ENCODE measurements at places on chromosomes 6 and 20. TPM values are rescaled to one million over a fixed set of nuclear protein-coding genes. Genes with fewer than 3 reads are reported as not detected.

DNA sequence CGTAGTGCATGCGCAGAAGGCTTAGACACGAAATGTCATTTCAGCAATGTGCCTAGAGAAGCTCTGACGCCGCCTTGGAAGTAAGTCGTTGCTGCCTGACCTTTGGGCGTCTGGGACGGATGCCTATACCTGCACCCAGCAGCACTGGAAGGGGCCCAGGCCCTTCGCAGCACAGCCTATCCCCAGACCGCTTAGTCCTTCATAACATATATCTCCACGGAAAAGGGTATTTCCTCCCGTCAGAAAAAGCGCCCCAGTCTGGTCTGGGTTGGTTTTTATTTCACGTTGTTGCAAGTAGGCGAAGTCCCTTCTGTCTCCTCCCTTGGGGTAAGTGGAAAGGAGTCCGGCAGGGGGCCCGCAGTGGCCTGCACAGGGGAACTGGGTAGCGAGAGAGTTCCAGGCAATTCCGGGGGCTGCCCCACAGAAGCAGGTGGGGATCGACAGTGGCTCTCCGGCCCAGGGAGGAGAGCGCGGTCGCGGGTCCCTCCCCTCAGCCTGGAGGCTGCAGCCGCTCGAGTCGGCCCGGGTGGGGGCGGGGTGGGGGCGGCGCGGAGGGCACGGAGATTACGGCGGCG lies 559 bp upstream of the EYA4 start:
- no peak overlapping the region for H3K4me3 ChIP-seq
- DNase-seq: peak; percentile 56
- H3K4me1 ChIP-seq: peaks cover 3% of the 10 kb centered on the region
- H3K27ac ChIP-seq: no peak overlapping the region
- peaks cover 57% of the 10 kb centered on the region for H3K27me3 ChIP-seq

DNA sequence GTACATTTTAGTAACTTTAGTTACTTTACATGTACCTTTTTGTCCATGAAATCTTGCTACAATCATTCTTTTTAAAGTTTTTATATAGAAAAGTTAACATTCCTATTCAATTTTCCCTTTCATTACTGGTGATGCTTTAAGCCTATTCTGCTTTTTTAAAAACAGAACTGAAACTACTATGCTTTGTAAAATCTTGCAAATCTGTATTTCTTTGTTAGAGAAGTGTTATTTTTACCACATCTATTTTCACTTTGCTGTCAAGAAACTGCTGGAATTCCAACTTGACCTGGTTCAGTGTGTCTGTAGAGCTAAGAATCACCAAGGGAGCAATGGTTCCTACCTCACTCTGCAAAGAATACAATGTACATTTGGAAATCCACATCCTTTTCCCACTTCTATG lies 21.8 kb upstream of the SAMD5 start:
- H3K36me3 ChIP-seq: no peaks in the 10 kb centered on the region
- no peaks in the 10 kb centered on the region for H3K4me1 ChIP-seq
- no peak overlapping the region for H3K27ac ChIP-seq
- H3K27me3 ChIP-seq: no peaks in the 10 kb centered on the region

DNA sequence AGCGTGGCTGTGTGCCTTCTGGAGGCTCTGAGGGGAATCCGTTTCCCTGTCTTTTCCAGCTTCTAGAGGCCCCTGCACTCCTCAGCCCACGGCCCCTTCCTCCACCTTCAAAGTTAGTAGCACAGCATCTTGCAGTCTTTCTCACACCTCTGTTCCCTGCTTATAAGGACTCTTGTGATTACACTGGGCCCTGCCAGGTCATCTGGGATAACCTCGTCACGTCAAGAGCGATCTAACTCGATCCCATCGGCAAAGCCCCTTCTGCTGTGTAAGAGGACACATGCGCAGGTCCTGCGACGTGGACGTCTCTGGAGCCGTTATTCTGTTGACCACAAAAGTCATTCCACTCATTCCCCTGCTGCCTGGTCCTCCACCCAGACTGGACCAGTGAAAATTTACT lies 159.2 kb downstream of the BMP7 start:
- DNase-seq: no peak
- no peak overlapping the region for H3K4me3 ChIP-seq
- no peaks in the 10 kb centered on the region for H3K4me1 ChIP-seq
- H3K36me3 ChIP-seq: no peaks in the 10 kb centered on the region

- H3K27ac ChIP-seq: no peak overlapping the region
- H3K36me3 ChIP-seq: no peaks in the 10 kb centered on the region
- H3K4me3 ChIP-seq: no peak overlapping the region
- no peaks in the 10 kb centered on the region for H3K4me1 ChIP-seq
- peaks cover 8% of the 10 kb centered on the region for H3K27me3 ChIP-seq
- DNase-seq: no peak
Observed at GRCh38 chr20:19929481-19930145, 87.5 kb upstream of the NAA20 start.

Gene CAGE1
- total RNA-seq: 0.31 TPM

Measured in activated CD4-positive, alpha-beta T cell treated with anti-CD3 and anti-CD28 coated beads, Interleukin-2, amount 10 ng/mL, durations not matched to agents 24 days and 14 days (primary cell).